Suprapubic skin (tissue), 4 donors: ENCODE measurements at places on chromosomes 6 and 20. TPM values are rescaled to one million over a fixed set of nuclear protein-coding genes. Genes with fewer than 3 reads are reported as not detected.

DNA sequence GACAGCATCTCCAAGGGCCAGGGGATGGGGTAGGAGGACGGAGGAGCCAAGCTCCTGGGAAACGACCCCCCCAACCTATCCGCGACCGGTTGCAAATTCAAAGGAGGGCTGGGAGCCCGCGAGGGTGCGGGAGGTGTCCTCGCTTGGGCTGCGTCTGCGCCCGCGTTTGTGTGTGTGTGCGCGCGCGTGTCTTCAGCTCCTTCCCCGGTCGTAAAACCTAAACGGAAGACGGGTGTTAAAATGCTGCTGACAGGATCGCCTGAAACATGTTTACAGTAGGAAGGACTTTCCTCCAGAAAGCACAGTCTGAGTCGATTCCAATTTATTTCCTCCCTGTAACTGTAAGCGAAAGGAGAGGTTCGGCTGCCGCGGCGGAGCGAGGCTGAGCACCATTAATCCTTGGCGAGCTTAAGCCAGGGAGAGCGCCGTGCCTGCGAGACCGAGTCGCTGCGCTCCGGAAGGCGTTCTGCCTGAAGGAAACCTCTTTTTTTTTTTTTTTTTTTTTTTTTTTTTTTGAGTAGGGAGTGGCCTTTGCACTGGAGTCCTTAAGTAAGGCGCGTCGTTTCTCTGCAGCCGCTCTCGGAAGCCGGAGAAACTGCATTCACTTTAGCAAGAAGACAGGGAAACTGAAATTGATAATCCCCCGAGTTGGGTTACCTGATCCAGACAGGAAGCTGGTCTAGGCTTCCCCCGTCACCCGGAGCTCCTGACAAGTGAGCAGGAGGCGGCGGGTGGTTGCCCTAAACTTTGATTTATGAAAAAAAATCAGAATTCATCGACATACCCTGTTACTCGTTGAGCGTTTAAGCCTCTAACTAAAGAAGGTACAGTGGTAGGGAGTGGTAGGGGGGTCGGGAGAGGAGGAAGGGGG, 4.8 kb upstream of the SOX4 start:
- peaks cover 24% of the 10 kb centered on the region for H3K4me1 ChIP-seq
- H3K27me3 ChIP-seq: no peaks in the 10 kb centered on the region
- peak overlapping the region; percentile 87 for H3K27ac ChIP-seq
- H3K36me3 ChIP-seq: no peaks in the 10 kb centered on the region
- H3K4me3 ChIP-seq: peak overlapping the region; percentile 80

DNA sequence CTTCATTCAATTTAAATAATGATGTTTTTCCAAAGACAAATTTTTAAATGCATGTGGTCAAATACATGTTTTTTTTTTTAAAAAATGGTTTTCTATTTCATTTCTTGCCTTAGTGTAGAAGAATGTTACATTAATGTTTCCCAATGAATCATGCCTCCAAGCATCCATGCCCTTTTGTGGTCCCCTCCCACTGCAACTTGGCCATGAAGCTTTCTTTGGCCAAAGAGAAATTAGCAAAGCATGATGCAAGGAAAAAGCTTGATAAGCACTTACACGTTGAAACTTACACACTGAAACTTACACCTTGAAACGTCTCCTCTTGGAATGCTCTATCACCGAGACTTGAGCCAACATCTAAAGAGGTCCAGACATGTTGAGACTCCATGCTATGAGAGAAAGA, 93.0 kb upstream of the ELOVL5 start:
- H3K4me3 ChIP-seq: no peak overlapping the region
- H3K27me3 ChIP-seq: no peaks in the 10 kb centered on the region
- DNase-seq: no peak
- no peak overlapping the region for H3K27ac ChIP-seq
- H3K36me3 ChIP-seq: no peaks in the 10 kb centered on the region

DNA sequence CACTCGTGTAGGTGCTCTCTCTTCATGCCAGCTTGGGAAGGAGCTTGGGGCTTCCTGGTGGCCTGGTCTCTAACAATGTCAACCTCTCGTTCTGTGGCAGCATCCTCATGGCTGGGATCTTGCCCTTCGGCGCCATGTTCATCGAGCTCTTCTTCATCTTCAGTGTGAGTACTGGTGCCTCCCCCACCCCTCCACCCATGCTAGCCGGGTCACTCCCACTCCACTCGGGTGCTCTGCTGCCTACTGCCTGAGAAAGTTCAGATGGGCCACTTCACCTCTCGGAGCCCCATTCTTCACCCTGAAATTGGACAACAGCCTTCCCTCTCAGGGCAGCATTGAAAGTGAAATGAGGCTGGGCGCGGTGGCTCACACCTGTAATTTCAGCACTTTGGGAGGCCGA, 48.8 kb downstream of the TM9SF4 start:
- no peak overlapping the region for H3K4me3 ChIP-seq
- H3K36me3 ChIP-seq: peaks cover 70% of the 10 kb centered on the region
- H3K27me3 ChIP-seq: no peaks in the 10 kb centered on the region

DNA sequence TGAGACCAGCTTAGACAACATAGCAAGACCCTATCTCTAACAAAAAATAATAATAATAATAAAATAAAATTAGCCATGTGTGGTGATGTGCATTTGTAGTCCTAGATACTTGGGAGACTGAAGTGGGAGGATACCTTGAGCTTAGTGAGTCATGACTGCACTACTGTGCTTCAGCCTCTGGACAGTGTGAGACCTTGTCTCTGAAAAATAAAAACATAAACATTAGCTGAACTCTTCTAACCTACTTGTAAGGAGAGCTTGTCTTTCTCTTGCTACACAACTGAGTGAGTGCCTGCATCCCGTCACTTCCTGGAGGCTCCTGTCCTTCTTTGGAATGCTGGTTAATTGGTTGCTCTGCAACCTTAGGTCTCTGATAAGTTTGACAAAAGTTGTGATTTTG, 5.1 kb upstream of the DBNDD2 start:
- DNase-seq: no peak
- H3K4me3 ChIP-seq: no peak overlapping the region
- no peaks in the 10 kb centered on the region for H3K27me3 ChIP-seq
- H3K4me1 ChIP-seq: peaks cover 14% of the 10 kb centered on the region
- no peaks in the 10 kb centered on the region for H3K36me3 ChIP-seq

DNA sequence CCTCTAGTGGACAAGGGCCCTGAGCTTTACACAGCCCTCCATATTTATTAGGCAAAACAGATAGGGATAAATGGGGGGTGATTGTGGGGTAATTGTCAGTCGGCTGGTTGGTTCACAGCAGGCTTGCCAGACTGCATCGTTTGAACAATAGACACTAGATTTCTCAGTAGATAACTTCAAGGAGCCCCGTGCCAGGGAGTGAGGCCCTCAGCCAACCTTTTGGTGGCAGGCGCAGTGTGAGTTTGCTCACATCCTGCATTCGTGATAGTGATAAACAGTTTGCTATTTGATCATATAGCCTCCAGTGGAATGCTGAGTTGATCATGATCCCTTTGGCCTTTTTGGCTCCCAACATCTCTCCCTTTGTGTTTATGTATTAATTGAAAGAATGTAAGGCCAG, 3.6 kb upstream of the ABHD12 start:
- H3K4me1 ChIP-seq: peaks cover 34% of the 10 kb centered on the region
- no peaks in the 10 kb centered on the region for H3K36me3 ChIP-seq
- H3K27me3 ChIP-seq: no peaks in the 10 kb centered on the region
- no peak overlapping the region for H3K4me3 ChIP-seq
- no peak for DNase-seq
- no peak overlapping the region for H3K27ac ChIP-seq

- no peaks in the 10 kb centered on the region for H3K27me3 ChIP-seq
- H3K4me3 ChIP-seq: no peak overlapping the region
- no peak overlapping the region for H3K27ac ChIP-seq
- H3K36me3 ChIP-seq: no peaks in the 10 kb centered on the region
Observed at GRCh38 chr20:14332866-14333265, 4.5 kb downstream of the FLRT3 start.

GRCh38 chr20:62120990-62121775, 1.1 kb upstream of the LSM14B start:
- H3K4me3 ChIP-seq: peak overlapping the region; percentile 82
- H3K4me1 ChIP-seq: peaks cover 18% of the 10 kb centered on the region
- H3K27ac ChIP-seq: peak overlapping the region; percentile 91

The POU5F1 gene
- total RNA-seq: 0.85 TPM

The SLC24A3 gene
- total RNA-seq: 6.4 TPM

The GTSF1L gene
- total RNA-seq: not detected
